Glutamatergic neuron (in vitro differentiated cells): ENCODE measurements at places on chromosomes 7 and 10.

DNA sequence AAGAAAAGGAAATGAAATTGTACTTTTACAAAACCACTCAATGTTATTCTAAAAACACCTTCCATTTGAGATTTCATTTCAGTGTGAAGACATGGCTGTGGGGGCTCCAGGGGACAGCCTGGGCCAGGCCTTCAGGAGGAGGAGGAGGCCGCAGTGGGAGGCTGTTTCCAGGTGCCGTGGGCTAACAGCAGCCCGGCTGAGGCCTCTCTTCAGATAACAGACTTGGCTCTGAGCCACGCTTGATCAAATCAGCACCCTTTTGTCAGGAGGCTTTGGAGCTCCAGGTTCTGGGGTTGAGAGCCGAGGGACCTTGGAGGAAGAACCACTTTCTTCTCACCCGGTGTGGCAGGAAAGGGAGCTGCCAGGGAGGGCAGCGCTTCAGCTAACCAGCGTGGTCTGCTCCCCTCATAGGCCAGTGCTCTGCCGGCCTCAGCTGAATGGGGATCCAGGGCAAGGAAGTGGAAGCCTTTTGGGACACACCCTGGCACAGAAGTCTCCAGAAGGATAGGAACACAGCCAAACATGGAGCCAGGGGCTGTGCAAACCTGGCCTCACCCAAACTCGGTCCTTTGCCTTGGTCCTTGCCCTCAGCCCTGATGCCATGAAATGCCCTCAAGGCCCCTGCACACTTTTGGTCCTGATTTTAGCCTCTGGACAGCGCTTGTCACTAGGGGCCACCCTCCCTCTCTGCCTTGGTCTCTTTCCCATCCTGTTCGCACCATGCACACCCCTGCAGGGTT lies 23.5 kb upstream of the CHST15 start:
- DNase-seq: no peak

DNA sequence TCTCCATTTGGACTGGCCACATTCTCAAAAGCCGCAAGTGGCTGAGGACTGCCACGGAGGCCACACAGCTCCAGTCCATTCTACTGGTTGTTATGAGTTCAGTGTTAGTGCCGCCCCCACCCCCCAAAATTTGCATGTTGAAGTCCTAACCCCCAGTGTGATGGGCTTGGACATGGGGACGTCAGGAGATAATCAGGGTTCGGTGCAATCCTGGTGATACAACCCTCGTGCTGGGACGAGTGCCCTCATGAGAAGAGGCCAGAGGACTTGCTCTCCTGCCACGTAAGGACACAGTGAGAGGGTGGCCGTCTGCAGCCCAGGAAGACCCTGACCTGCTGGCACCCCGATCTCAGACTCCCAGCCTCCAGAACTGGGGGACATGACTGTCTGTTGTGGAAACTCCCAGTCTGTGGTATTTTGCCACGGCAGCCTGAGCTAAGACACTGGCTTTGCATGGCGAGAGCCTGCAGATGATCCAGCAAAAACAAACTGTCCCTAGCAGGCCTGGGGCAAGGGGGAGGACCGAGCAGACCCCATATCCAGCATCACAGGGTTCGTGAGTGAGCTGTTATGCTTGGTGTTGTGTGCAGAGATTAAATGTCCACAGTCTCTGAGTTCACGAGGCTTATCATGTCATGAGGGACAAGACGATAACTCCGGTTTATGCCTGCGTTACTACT lies 41.5 kb upstream of the INSIG1 start:
- DNase-seq: no peak

DNA sequence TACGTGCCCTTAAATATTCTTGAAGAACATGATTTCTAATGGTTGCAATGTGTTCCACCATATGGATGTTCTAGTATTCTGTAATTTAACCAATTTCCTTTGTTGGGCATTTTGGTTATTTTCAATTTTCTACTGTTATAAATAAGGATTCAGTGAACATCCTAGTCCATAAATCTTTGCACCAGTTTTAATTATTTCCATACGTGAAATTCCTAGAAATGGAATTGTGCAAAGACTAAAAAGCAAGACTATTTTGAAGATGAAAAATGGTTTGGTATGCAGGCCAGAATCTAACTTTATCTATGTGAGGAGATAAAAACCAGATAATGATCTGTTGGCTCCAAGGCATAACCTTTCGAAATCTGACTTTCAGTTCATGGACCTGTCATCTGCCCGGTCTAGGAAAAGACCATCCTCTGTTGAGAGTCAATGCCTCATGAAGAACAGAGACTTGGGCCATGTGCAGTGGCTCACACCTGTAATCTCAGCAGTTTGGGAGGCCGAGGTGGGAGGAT lies 633.2 kb upstream of the NRP1 start:
- DNase-seq: no peak

GRCh38 chr10:119398996-119399395 lies 143.5 kb downstream of the RGS10 start:
- DNase-seq: no peak

GRCh38 chr7:43674559-43675436 lies 54.5 kb downstream of the COA1 start:
- DNase-seq: no peak

DNA sequence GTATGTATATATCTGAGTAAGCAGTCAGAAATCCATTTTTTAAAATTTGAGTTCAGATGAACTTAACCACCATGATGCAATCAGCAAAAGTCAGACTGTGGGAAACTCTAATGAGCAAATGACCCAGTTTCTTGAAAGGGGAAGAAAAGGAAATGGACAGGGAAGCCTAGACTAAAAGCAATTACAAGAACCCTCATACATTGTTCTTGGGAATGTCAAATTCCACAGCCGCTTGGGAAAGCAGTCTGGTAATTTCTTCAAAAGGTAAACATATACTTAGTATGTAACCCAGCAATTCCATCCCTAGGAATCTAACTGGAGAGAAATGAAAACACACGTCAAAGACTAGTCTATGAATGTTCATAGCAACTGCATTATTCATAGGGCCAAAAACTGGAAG lies 16.4 kb upstream of the FOXK1 start:
- no peak for DNase-seq

DNA sequence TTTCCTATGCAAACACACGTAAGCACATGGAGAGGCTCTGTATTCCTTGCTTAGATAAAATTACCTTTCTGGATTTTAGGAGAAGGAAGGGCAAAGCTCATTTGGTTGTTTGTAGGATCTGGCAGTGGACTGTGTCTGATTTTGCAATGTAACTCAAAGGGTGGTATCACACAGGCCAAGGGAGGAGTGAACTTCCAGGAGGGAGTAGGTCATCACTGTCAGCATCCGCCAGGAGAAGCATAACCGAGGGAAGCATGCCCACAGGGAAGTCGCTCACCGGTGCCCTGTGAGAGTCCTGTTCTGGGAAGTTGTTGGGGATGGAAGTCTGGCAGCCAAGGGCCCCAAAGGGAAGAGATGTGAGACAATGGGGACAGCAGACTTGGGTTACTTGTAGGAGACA lies 74.4 kb downstream of the CFAP58 start:
- DNase-seq: no peak

GRCh38 chr7:50505553-50506210 lies 55.5 kb upstream of the FIGNL1 start:
- no peak for DNase-seq

GRCh38 chr10:103125323-103126267 lies 67.5 kb downstream of the NT5C2 start:
- no peak for DNase-seq

- DNase-seq: no peak
Measured at GRCh38 chr10:76242956-76243355, 811.5 kb downstream of the LRMDA start.

DNA sequence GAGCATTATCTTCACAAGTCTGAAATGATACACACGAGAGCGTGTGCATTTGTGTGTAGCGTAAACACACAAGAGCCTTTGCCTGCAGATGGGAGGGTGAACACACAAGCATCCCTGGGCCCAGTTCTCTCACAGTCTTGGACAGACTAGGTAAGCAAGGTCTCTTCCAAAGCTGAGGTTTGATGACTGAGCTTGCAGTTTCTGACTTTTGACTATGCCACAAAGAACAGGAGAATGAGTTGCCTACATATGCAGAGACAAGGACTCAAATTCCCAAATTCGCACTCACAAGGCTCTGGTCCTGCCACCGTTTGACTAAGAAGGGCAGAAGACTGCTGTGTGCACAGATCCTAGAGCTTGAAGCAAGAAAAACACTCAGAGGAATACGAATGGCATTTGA lies 55.8 kb downstream of the FAM53B start:
- DNase-seq: no peak

GRCh38 chr7:41930538-41931262 lies 227.8 kb upstream of the INHBA start:
- DNase-seq: no peak

DNA sequence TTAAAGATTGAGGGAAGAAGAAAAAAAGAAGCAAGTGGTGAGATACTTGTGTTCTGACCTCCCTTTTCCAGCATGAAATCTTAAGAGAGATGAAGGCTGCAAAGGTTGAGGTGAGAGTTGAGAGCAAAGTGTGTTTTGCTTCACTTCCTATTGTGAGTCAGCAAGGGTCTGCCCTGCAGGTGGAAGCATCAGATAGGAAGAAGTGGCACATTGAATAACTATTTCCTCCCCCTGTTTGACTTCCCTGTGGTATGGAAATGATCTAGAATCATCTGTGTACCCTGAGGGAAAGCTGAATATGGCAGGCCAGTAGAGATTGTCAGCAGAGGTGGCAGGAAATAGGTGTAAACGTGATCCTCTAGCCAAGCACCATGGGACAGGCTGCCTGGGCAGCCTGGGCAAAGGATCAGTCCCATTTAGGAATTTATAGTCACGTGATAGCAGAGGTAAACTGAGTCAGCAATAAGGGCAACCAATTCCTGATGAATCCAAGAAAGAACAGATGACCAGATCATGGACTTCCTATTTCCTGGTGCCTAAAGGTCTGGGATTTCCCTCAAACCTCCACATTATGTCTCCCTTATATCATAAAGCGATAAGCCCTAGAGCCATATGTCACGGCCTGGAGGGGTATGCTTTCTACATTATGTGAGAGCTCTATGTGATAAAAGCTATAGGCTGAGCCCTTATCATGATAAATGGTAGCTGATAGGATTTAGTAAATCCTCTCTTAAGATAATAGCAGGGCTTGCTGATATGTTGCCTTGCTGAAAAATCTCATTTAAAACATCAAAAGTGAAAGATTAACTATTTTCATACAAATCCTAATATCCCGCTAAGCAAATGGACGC lies 287.0 kb downstream of the MDFIC start:
- DNase-seq: no peak

DNA sequence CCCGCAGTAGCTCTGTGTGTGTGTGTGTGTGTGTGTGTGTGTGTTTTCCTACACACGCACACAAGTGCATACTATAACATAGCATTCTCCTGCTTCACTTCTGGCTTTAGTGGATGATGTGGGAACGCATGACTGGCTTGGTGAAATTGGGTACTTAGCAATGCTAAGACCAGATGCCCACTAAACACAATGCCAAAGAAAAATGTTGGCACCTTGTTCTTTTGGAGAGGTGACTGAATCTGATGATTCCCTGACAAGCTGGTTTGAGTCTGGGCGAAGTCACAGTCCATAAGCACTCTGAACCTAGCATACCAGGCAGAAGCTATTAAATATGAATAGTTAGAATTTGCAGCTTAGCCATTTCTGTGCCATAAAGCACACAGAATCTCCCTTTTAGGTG lies 68.0 kb upstream of the CDCA7L start:
- no peak for DNase-seq

GRCh38 chr10:62430881-62431280 lies 56.7 kb downstream of the ZNF365 start:
- no peak for DNase-seq

- no peak for DNase-seq
Measured at GRCh38 chr10:5688587-5688986, 3.9 kb downstream of the TASOR2 start.

DNA sequence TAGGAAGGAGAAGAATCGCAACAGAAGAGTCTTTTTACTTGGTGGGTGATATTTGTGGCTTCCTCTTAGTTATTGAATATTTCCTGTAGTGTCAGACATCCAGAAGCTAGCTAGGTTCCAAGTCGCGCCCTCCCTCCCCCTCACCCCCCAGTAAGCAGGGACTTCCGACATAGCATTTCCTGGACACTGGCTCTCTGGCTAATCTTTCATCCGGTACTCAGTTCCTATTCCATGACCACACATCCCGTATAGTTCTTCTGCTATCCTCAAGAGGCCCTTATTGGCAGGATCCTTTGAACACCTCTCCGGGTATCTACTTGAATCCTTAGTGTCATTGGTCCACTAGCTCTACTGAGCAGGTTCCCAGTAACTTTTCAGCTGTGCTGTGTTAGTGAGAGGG lies 167.8 kb downstream of the HDAC9 start:
- DNase-seq: no peak

DNA sequence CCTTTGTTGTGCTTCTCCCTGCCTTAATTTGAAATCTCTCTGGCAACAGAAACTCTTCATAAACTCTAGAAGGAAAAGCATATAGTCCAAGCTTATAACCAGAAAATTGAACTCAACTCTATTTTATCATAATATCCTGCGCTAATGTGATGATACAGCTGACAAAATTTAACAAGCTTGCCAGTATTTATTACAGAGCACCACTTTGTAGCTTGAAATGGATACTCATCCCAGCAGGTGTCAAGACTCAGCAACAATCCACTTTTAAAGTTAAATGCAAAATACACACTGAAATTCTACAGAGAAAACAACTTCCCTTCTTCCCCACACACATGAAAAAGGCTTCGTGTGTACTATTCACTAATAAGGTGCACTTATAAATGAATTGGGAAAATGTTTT lies 228.9 kb downstream of the AGMO start:
- DNase-seq: no peak

DNA sequence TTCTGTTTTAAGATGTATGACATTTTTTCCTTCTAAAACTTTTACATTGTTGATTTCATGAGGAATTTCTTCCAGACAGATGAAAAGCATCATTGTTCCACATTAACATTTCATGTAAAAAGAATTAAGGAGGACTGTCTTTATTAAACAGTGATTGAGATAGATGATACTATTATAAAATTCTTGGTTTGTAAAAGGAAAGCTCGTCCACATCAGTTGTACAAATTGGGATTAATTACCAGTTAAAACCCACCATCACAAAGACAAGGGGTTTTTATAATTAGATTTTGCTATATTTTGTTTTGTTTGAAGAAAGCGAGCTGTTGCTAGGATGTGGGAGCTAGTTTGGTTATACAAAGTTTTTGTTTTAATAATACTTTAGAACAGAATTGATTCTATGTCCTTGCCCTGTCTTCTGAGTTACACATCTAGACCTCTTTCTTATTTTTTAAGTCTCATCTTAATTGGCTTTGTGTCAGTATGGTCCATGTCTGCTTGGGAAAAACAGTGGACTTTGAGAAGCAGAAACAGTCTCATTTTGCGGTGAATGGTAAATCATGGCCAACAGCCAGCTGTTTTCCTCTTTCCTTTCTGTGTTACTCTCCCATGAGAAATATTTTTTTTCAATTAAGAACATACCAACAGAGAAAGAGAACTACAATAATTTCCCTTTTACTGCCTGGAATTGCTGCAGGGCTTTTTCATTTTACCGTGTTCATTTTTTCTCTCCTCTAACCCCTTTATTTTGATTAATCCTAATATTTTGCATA lies 3.2 kb downstream of the TES start:
- DNase-seq: no peak

- DNase-seq: no peak
Measured at GRCh38 chr7:94330269-94331020, 64.2 kb upstream of the COL1A2 start.
